Coronary artery (tissue), 2 donors: ENCODE measurements at places on chromosomes 6 and 20.

DNA sequence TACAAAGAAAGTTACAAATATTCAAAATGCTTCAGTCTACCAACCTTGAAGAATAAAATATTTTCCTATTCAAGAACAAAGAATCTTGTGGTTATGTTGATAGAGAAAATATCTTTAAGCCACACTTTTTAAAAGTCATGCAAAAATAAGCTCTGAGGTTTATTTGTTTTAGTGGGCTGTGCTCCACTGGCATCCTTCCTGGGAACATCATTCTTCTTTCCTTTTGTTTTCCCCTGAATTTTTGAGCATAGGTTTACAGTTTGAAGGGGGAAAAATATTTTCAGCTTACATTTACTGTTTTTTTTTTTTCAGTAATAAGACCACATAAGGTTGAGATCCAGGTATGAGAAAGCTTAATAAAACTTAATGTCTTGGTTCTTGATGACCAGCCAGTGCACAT, 72.0 kb upstream of the BACH2 start:
- no peak for DNase-seq

GRCh38 chr20:40861427-40862008, 167.1 kb upstream of the TOP1 start:
- no peak for DNase-seq

GRCh38 chr20:25848222-25848621, 151.6 kb upstream of the ZNF337 start:
- DNase-seq = no peak

- no peak for DNase-seq
Measured at GRCh38 chr6:131413831-131414191, 159.2 kb upstream of the ARG1 start.

- DNase-seq = no peak
Measured at GRCh38 chr6:139030228-139030963, 1.9 kb downstream of the ABRACL start.

GRCh38 chr6:35089935-35090505, 51.1 kb downstream of the TCP11 start:
- no peak for DNase-seq

- no peak for DNase-seq
Measured at GRCh38 chr6:158356586-158357546, 44.6 kb downstream of the TULP4 start.

GRCh38 chr20:21127201-21127981, 1.5 kb downstream of the KIZ start:
- DNase-seq = no peak

DNA sequence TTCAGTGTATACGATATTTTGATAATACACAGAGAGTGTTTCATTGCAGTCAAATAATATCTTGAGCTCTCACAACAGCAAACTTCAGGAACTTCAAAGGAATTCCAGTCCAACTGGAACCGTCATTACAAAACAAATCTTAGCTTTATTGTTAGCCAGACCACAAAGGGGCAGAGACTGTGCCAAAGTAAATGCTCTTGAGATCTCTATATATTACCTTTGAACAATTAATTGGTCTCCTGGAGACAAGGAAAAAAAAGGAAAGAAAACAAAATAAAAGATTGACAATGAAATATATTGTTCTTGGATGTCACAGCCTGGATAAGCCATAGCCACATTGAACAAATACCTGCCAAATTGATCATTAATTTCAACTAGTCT, 70.0 kb downstream of the FOXC1 start:
- no peak for DNase-seq

DNA sequence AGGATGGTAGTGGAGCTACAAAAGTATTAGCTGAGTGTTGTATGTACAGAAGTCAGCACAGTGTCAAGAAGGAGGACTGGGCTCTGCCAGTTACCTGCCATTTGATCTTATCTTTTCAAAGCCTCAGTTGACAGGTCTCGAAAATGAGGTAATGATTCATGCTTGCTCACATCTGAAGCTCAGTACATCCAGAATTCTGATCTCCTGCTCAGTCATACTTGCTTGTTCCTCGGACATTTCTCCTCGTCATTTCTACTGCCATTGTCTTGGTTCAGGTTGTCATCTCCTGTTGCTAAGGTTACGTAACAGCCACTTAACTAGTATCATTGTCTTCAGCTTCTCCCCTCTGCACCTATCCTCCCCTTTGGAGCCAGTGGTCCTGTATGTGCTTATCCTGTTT, 89.5 kb downstream of the SLX4IP start:
- DNase-seq = no peak

GRCh38 chr6:148935705-148936435, 189.0 kb downstream of the UST start:
- no peak for DNase-seq

DNA sequence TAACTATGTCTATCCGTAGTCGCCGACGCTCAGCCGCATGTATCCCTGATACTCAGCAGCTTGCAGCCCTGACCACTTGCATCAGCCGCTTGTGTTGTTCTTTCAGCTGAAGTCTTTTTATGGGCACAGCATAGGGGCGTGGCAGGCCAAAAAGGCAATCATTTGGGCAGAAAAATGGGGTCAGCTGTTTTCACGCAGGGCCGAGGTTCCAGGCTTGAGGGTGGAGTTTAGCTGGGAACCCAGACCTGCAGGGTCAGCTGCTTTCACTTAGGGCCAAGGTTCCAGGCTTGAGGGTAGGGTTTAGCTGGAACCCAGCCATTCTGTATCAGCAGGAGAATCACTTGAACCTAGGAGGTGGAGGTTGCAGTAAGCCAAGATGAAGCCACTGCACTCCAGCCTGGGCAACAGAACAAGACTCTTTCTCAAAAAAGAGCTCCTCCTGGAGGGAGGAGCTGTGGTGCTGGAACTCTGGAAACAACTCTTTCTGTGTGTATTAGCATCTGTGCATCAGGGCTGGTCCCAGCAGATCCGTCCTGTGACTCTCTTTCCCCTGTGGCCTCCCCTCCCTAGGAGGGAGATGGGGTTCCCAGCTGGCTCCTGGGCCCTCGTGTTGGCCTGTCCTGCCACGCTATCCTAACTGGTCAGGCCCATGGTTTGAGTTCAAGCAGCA, 56.9 kb upstream of the PRND start:
- DNase-seq = no peak

- no peak for DNase-seq
Measured at GRCh38 chr20:3987296-3987695, 28.1 kb downstream of the RNF24 start.

- peak; percentile 16 for DNase-seq
Measured at GRCh38 chr6:41214559-41215238, 13.4 kb upstream of the TREML4 start.

GRCh38 chr20:50043573-50044352, 61.0 kb downstream of the SNAI1 start:
- DNase-seq = no peak

- DNase-seq = peak; percentile 19
Measured at GRCh38 chr20:58868795-58869194, 16.3 kb downstream of the GNAS start.

DNA sequence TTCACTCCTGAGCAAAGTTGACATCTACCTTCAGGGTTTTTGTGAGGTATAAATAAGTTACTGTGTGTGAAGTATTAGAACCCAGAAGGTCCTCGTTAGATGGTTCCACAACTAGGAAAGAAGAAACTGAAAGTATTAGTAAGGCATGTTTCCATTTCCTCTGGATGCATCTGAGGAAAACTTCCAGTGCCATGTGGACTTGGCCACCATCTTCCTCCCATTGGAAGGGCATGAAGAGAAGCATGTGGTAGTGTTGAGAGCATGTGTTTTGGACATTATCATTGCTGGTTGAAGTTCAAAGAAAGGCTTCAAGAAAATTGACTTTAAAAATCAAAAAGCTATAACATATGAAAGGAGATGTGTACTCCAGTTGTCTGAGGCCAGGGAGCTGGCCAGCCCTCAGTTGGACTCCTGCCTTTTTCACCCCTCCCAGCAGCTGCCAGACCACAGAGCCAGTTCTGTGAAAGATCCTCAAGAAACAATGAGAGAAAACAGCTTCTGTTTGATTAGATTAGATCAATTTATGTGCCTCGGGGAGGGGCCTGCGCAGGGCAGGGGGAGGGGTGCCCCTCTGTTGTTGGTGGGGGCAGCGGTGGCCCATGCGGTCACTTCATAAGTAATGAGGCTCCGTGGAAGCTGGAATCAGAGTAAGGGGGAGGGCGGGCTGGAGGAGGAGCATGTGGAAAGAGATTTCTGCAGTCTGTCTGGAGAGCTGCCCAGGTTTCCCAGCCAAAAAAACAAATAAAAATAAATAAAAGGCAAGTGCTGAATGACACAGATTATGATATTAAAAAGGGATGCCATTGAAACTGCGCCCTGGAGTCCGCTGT, 154.0 kb downstream of the JARID2 start:
- no peak for DNase-seq

GRCh38 chr20:61682996-61683681, 382.5 kb downstream of the TAF4 start:
- DNase-seq = no peak

DNA sequence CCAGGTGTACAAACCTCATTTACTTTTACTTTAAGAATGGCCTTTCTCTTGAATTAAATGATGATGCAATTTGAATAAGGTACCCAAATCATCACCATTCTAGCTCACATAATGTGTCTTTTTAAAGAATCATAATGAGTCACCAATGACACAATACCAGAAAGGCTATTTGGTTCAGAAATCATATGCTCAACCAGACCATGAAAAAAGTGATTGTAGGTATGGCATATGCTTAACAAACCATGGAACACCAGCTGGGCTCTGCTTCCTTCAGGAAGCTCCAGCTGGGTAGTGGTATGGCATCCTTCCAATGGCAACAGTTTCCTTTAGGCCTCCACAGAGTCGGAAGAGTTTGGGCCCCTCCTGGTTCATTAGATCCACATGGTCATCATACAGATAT, 128.2 kb downstream of the FRK start:
- DNase-seq = no peak

GRCh38 chr6:167112421-167112820, 10.5 kb upstream of the CCR6 start:
- DNase-seq = no peak

GRCh38 chr6:13428583-13429405, 58.6 kb downstream of the GFOD1 start:
- DNase-seq = peak; percentile 53

DNA sequence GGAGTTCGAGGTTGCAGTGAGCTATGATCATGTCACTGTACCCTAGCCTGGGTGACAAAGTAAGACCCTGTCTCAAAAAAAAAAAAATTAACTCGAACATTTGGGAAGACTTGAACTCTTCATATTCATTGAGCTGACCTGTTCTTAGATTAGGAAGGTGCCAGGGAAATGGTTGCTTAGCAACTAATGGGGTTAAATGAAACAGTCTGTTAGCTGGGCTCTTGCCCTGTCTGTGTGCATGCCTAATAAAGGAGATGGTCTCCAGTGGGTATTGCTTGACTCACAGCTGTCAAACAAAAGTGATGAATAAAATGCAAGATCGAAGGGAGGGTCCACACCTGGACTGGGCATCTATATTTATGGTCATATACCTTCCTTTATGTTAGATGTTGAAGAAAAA, 101.8 kb downstream of the KLHL32 start:
- DNase-seq = no peak

GRCh38 chr6:109794201-109794923, 103.3 kb downstream of the FIG4 start:
- no peak for DNase-seq

- DNase-seq = no peak
Measured at GRCh38 chr6:163745536-163746400, 331.2 kb downstream of the QKI start.

- DNase-seq = no peak
Measured at GRCh38 chr6:132380358-132381029, 20.8 kb downstream of the MOXD1 start.

DNA sequence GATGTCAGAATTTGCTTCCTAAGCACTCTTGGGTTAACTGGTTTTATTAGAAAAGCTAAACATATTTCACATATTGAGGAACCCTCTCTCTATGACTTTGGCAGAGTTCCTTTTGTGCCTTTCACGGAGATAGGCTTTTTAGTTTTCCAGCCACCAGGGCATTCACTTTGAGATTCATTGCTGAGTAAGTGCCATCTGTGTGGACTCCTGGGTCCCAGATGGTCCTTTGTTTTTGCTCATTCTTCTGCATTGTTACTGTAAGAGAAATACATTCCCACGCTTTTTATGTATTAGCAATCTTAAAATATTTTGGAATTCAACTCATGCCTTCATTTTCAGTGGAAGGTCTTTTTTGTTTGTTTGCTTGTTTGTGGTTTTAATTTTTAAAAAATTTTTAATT, 76.3 kb upstream of the PHACTR2 start:
- DNase-seq = no peak

DNA sequence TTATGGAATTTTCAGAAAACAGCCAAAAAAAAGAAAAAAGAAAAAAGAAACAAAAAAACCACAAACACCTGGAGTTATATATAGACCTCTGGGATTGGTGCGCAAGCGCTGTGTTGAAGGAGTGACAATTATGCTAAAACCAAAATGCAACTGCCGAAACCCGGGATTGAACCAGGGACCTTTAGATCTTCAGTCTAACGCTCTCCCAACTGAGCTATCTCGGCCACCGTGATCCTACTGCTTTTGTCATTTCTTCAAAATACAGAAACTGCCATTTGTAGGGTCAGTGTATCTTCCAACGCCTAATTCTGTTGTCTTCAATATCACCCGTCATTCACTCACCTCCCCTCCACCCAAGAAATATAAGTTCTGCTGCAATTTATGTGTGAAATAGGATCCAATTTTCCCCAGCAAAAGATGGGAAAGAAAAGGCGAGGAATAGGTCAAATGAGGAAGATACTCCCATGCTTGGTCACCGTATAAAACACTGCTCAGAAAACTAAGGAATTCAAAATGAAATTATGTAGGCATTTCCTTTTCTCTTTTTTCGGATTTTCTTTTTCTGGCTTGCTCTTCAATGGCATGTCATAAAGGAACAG, 116.0 kb downstream of the TRIM27 start:
- DNase-seq = no peak

DNA sequence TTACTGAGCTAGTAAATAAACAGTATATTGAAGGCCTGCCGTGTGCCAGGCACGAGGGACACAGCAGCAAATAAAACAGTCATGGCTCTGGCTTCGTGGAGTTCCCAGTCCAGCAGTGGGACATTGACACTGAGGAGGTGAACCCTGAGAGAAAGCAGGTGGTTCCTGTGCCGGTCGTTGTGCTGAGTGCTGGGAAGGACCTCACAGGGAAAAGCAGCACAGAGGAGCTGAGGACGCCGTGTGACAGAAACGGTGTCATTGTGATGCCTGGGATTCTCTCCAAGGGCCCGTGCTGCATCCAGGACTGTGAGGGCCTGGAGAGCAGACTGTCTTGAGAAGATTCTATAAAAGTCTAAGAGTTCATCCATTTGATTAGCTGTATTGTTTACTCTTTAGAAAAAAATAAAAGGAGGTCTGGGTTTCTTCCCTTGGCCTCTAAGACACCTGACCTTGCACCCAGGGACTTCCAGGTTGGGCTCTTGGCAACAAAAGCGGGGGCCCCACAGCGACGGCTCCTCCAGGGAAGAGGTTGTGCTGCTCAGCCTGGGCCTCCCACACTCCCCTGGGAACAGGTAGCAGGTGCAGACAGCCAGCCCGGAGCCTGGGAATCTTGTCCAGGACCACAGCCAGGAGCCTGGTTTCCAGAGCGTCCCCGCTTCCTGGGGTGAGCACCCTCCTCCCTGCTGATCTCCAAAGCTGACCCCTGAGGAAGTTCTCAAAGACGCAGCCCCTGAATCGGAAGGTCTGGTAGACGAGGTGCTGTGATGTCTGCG, 251.2 kb upstream of the PMEPA1 start:
- no peak for DNase-seq

- no peak for DNase-seq
Measured at GRCh38 chr20:15818651-15819071, 754.6 kb downstream of the KIF16B start.

GRCh38 chr6:158730541-158730907, 80.7 kb downstream of the SYTL3 start:
- no peak for DNase-seq
